ENCODE measurements at places on chromosomes 2 and 18. TPM values are rescaled to one million over a fixed set of nuclear protein-coding genes. Genes with fewer than 3 reads are reported as not detected.

The GKN2 gene
- not detected for total RNA-seq

The OSR1 gene
- 1.1 TPM for total RNA-seq

The ARL6IP6 gene
- 37.0 TPM for total RNA-seq

The ASB18 gene
- not detected for total RNA-seq

The PDE6D gene
- total RNA-seq = 22.6 TPM

DNA sequence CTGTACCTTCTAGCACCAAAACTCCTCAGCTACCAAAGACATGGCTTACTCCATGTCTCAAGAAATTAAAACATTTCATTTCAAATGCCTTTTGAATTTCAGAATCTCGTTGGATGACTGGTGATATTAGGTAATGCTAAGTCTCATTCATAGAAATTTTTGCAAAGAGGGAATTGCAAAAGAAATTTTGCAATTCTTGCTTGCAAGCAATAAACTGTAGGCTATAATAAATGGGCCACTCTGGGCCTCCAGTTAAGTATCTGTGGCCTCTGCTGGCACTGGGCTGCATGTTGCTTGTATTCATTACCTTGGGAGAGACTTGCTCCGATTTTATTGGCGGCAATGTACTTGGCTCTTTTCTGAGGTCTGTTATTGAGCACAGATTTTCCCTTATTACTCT, 2.8 kb upstream of the LCLAT1 start:
- no peak for DNase-seq

- DNase-seq = no peak
These were observed 34.7 kb downstream of the BOK start for GRCh38 chr2:241593271-241593670.

DNA sequence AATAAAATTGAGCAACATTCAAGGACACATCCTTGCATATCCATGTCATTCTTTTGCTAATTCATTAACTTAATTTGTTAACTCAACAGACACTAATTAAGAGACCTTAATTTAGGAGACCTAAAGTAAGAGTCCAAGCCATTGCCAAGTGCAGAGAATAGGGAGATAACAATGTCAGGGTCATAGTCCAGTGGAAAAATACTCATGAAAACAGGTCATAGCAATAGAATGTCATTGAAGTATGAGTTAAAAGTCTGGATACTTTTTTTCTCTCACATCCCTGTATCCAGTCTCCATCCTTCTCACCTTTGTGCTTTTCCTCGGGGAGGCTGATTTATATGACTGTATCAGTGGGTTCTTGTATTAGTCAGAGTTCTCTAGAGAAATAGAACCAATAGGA, 26.6 kb upstream of the DPP4 start:
- peak; percentile 85 for DNase-seq

GRCh38 chr2:171260471-171261424, 100.1 kb upstream of the TLK1 start:
- DNase-seq = peak; percentile 32

DNA sequence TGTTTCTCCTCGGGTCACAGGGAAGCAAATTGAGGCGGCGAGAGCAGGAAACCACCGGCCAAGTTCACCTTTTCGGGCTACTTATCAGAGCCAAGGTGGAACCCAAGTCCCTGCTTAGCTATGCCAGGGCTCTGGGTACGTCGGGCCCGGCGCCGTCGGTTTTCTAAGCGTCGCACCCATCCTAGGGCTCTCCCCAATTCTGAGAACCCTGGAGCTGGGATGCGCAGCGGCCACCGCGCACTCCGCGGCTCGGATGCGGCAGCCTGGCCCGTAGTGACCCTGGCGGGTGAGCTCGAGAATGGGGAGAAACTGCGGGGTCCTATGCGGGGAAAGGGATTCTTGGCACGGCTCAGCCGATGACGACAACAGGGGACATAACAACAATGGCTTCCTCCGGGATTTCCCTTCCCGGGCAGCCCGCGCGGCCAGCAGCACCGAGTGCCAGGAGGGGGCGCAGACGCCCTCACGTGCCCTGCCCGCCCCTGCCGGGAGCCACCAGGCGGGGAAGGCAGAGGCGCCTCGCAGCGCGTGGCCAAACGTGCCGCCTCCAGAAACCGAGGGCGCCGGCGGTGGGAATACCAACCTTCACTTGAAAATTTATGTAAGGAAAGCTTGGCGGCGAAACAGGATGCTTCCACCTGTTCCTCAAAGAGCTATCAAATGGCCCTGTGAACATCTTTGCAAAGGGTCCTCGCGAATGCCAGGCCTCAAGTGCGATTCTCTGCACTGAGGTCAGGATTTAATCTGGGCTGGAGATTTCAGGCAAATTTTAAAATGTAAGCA, 2.1 kb upstream of the SLC30A3 start:
- peak; percentile 73 for DNase-seq
